Activated CD4-positive, CD25-positive, alpha-beta regulatory T cell treated with anti-CD3 and anti-CD28 coated beads, Interleukin-2, amount 50 U/mL, for 24 hours (primary cell): ENCODE measurements at places on chromosomes 7 and 10.

- ATAC-seq, result no peak
These were observed 69.0 kb downstream of the TACC2 start for GRCh38 chr10:122057841-122058413.

- no peak for ATAC-seq
These were observed 113.7 kb downstream of the RAB11FIP2 start for GRCh38 chr10:117933036-117933435.

GRCh38 chr10:126969310-126969709 lies 64.1 kb downstream of the DOCK1 start:
- ATAC-seq, result no peak

DNA sequence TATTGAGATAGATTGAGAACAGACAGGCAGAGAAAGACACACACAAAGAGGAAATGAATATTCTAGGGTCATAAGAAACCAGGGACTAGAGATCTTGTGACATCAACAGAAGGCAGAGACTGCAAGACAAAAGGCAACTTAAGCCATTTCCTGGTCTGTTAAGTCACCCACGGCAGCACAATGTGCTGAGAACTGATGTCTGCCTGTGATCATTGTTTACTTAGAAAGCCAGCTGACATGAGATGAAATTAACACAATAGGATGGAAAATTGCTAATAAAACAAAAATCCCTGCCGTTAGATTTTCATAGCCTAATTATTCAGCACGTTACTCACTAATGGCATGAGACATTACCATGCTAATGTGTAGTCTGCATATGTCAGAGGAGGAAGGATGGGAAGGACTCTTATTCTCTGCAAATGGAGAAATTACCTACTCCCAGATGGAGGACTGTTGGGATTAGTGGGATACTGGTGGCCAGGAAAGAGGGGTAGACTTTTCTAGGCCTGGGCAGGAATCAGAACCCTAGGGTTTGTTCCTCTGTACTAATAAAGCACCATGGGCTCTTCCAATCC lies 191.3 kb upstream of the PODXL start:
- no peak for ATAC-seq

- ATAC-seq, result no peak
These were observed 177.8 kb downstream of the NSUN6 start for GRCh38 chr10:18473424-18474117.

DNA sequence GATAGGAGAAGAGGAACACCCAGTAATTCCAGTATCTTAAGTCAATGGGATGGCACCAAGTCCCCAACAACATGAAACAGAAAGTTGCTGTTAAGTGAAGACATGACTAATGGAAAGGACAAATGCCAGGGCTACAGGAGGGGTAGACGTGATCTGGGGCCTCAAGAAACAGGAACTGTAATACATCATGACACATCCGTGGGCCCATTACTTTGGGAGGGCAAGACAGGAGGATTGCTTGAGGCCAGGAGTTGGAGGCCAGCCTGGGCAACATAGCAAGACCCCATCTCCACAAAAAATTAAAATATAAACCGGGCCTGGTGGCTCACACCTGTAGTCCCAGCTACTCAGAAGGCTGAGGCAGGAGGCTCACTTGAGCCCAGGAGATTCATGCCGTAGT lies 408.6 kb upstream of the PRKCQ start:
- ATAC-seq, result peak; percentile 58

GRCh38 chr10:79602953-79603352 lies 7.8 kb upstream of the SFTPA1 start:
- ATAC-seq, result no peak

DNA sequence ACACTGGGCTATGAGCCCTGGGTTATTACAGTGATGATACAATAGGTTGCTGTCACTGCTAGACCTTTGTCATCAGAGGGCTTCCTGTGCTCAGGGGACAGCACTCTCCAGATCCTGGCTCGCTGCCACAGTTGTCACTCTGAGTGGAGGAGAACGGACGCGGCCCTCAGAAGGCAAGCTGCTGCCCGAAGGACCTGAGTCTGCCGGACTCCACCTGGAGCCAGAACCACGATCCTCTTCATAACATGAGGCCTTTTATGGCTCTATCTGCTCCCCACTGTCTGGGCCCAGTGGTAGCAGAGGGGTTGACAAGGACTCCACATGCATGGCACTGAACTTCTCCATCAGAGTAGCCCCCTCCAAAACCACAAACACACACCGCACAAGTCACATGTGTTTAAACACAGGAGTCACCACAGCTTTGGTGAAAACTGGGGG lies 94.7 kb upstream of the EFCAB10 start:
- ATAC-seq, result peak; percentile 58

DNA sequence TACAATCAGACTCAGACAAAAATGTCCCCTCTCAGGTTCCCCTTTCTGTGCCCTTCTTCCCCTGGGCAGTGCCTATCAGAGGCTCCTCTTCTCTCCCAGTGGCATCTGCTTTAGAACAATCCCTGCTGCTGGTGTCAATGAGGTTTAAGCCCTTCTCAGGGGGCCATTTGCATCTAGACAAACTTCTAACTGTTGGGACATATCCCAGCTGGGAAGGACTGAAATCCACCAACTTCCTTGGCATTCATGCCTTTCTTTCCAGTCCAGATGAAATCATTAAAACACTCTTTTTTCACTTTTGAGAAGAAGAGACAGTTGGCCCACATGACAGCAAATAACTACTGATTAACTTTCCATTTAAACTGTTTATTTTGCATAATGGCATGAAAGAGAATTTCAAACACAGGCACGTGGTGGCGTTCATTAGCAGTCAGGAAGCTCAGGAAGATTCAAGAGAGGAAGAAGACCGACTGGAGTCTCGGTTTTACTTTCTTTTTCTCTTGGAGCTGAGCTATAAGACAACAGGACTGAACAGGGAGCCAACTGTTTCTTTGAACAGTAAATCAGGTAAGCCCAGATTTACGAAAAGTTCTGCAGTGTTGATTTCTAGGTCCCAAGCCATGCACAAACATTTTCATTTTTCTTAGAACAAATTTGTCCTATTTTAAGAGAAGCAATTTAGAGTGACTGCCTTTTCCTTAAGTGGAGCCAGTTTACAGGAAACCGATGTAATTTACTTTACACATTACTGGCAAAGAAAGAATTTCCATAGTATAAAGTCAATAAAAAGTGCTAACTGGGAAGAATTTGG lies at the start of gene GIMAP2:
GIMAP2 (plus strand) TSS at position 488 of the 811 bp plus-strand sequence. CDS start 1,354 bp downstream, outside the sequence.
- peak; percentile 89 for ATAC-seq

GRCh38 chr10:129622736-129623135 lies 155.7 kb downstream of the MGMT start:
- no peak for ATAC-seq

DNA sequence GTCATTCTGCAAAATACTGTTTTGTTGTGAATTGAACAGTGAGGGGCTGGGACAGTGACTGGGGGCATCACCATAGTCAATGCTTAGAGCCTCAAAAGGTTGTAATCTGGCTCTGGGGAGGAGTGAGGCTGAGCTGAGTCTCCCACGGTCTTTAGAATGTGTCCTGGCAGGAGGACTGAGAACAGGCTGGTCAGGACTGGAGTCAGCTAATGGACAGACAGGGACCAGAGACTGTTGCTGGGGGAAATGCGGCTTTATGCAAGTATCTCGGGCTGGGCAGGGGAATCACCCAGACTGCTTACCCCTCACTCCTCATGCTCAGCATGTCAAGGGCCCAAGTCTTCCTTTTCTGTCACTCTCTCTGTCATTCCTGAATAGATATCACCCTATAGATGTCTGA lies 346.5 kb downstream of the TYW1 start:
- ATAC-seq, result no peak

DNA sequence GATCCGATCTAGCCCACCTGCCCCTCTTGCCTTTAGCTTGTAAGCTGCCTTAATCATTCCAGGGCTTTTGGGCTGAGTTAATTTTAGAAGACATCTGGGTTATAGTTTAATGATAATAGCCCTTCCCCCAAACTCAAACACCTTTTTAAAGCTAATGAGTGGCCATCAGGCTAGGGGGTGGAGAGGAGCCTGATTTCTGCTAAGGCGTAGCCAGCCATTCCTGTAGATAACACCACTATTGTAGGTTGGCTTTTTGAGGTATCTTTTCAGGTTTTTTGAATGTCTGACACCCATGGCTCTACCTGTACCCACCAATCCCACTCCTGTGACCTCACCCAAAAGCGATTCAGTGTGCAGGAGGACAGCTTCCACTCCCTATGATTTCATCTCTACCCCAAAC lies 7.6 kb upstream of the SYPL1 start:
- no peak for ATAC-seq

- no peak for ATAC-seq
These were observed 673.7 kb downstream of the SUGCT start for GRCh38 chr7:40808378-40808942.

- no peak for ATAC-seq
These were observed 28.9 kb downstream of the MAT1A start for GRCh38 chr10:80260295-80261243.

- ATAC-seq, result no peak
These were observed 16.9 kb upstream of the GPR146 start for GRCh38 chr7:1027242-1028043.

- ATAC-seq, result no peak
These were observed 279.8 kb upstream of the CACNA2D1 start for GRCh38 chr7:82723411-82723810.

DNA sequence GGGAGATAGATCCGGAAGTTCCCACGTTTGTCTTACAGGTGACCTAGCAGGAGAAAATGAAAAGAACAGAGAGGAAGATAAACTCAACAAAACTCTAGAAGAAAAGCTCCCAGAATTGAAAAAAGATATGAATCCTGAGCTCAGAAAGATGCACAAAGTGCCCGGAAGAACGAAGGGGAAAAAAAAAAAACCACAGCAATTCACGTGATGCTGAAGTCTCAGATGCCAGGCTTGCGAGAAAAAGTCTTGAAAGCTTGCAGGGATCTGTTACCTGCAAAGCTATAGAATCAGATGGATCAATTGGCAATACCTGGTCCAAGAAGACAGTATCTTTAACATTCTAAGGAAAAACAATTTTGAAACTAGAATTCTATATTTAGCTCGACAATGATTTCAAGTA lies 33.5 kb downstream of the CARD11 start:
- ATAC-seq, result no peak

DNA sequence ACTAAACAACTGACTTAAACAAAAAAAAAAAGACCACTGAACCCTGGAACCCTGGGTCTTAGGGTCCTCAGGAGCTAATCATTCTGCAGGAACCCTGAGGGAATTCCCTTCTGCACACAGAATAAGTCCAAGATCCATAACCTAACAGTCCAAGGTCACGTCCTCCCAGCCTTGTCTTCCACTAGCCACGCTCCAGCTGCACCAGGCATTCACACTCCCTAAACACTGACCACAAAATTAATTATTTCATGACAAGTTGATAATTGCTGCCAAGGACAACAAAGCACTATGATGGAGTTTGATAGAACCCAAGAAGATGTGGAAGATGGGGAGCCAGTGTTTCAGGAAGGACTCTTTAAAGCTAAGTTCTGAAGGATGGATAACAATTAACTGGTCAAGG lies 130.6 kb downstream of the SH3PXD2A start:
- no peak for ATAC-seq

GRCh38 chr7:101919363-101920115 lies 102.1 kb downstream of the CUX1 start:
- no peak for ATAC-seq

GRCh38 chr10:1980459-1980858 lies 243.1 kb upstream of the ADARB2 start:
- no peak for ATAC-seq

DNA sequence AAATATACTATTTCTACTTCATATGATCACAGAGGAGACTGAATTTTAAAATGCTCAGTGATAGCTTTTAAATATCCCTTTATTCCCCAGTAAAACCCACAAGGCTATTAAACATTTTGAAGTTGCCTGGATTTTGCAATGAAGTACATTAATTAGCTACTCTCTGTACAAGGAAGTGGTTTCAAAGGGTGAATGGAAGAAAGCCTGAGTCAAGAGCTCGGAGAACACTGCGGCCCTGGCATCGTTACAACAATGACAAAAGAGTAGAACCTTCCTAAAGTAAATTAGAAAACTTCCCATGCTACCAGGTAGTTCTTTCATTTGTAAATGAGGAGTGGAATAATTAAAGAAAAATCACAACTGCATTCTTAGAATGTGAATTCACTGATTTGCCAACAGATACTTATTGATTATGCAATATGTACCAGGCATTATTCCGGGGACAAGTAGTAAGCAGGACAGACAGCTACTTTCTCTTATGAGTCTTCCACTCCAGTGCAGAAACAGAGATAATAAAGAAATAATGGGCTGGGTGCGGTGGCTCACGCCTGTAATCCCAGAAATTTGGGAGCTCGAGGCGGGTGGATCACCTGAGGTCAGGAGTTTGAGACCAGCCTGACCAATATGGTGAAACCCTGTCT lies 63.0 kb downstream of the ZNF22 start:
- no peak for ATAC-seq

GRCh38 chr7:26151096-26151495 lies 902 bp upstream of the NFE2L3 start:
- ATAC-seq, result no peak

- ATAC-seq, result no peak
These were observed 105.7 kb upstream of the DKK1 start for GRCh38 chr10:52208365-52208764.

DNA sequence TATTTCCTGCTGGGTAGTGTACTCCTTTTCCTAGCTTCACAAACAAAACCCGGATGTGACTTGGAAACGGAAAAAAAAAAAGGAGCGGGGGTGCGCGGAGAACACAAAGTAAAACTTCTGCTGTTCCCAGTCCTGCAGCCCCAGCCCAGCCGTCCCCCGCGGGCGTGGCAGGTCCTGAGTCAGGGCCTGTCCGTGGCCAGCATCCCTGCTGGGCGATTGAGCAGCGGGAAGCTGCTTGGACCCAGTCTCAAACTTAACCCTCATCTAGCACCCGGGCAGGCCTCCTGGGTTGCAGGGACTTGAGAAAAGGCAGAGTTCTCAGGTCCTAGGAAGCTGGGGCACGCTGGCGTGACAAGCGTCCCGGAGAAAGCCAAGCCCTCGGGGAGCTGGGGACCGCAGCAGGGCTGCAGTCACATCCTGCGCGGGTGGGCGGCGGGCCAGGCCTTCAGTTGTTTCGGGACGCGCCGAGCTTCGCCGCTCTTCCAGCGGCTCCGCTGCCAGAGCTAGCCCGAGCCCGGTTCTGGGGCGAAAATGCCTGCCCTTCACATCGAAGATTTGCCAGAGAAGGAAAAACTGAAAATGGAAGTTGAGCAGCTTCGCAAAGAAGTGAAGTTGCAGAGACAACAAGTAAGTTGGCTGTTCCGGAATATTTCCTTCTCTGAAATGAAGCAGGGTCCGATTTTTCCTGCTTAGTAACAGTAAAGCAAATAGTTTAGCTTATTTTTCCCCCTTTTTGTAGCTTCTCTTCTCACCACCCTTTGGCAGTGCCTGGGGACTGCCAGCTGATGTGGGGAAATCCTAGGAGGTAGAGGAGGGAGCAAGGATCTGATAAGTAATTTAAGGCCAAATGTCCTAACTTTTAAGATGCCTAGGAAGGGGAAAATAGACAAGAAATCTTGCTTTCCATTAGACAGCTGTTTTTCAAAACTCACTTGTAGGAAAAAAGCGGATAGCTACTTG lies at the start of gene GNG11:
GNG11 (plus strand) TSS at position 129 of the 960 bp plus-strand sequence; CDS start at position 532, 403 bp downstream.
- peak; percentile 49 for ATAC-seq

DNA sequence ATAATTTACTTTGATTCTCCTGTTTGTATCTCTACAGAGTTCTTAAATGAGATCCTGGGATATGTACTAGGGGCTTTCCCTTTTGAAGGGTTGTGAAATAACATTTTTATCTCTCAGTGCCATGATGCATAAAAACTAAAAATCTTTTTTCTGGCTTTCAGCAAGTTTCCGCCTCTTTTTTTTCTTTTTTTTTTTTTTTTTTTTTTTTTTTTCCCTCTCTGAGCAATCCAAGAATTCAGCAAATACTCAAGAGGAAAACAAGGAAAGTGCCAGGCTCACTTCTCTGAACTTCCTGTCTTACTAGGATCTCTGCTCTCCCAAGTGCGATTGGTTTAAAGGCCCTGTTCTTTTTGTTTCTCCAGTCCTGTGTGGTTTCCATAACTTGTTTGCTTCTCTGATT lies 79.9 kb downstream of the HYCC1 start:
- no peak for ATAC-seq

- ATAC-seq, result no peak
These were observed 49.1 kb upstream of the CDC14C start for GRCh38 chr7:48875045-48875916.
